ENCODE measurements at places on chromosomes 13 and 19.

DNA sequence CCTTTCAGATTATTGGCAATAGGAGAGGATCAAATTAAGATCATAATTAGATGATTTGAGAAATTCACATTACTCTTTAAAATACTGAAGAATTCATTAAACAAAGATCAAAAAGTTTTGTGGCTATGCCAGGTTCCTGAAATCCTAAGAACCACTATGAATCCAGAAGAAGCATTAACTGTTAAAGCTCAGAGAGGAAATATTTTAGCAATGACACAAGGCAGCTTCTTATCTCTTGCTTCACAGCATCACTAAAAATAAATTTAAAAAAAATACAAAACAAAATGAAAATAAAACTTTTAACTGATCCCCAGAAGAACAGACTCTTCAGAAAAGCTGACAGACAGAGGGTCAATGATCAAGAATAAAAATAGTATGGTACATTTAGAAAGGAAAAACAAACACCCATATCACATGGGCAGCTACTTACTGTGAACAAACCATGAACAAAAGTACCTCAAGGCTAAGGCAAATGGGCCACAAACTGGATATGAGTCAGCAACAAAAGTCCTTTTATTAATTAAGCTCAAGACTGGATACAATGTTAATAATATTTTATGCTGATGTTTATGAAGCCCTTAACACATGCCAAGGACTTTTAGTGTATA, 19.6 kb downstream of the RNF6 start:
- DNase-seq = no peak

DNA sequence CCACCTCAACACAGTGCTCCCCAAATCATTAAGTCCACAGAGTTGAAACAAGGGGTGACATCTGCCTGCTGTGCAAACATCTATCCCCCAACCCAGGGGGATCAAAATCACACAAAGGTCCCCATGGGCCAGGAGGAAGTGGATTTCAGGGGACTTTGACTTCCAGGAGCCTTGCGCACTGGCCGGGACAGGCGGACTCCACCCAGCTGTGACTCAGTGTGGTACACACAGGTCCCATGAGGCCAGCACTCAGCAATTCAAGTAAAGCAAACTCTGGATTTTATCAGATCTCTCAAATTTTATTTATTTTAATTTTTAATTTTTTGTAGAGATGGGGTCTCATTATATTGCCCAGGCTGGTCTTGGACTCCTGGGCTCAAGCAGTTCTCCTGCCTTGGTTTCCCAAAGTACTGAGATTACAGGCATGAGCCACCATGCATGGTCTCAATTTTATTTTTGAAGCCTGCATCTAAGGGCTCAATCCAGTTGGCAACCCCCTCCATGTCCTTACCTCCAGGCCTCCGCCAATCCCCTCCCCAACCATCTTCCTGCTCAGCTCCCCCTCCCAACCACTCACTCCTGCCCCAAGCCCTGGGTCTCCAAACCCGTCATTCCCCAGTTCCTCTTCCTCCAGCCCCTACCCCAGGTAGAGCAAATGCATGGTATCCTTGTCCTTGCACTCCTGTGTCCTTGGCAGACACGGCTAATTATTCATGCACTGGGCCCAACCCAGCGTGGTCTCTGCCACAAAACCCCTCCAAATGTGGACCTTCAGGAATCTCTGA, 18.2 kb downstream of the ARHGAP33 start:
- no peak for DNase-seq

DNA sequence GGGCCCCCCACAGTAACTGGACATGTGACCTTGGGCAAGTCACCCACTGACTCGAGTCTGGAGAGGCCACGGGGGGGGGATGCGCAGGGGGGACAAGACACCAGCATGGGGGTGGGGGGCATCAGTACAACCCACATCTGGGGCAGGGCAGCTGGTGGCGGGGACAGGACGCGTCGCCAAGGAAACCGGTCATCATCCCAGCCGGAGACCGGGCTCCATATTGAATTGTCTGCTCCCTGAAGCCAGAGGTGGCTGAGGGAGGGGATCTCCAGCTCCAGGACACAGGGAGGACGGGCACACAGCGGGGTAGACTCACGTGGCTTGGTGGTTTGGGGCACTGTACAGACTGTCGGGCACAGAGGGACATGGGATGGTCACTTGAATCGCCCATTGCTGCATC, 11.4 kb downstream of the ONECUT3 start:
- DNase-seq = no peak

DNA sequence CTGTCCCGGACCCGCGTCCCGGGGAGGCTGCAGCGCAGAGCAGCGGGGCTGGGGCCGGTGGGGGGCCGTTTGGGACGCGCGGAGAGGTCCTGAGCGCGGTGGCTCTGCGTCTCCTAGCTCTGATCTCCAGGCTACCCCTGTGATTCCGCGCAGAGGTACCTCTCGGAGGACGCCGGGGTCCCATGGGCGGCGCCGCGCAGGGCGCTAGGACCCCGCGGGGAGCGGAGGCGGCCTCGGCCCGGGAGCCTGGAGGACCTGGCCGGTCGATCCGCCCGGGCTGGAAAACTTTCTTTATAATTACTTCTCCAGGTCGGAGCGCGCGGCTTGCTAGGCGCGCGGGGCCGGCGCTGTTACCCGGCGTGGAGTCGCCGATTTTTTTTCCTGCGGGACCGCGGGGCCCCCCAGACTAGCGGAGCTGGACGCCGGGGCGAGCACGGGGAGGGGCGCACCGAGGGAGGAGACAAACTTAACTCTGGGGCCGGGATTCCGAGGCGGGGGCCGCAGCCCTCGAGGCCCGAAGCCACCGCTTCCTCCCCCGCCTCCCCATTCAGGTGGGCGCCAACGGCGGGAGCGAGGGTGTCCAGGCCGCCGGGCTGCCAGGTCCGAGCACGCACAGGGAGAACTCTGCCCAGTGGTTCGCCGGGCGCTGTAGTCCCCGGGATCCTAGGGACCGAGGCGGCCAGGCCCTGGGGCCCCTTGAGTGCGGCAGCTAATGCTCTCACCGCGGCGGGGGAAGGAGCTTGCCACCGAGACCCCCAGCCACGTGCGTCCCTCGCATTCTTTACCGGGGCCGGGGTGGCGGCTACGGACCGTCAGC, 848 bp upstream of the CEBPA start:
- no peak for DNase-seq

GRCh38 chr13:97359181-97360057, 74.5 kb upstream of the RAP2A start:
- no peak for DNase-seq

DNA sequence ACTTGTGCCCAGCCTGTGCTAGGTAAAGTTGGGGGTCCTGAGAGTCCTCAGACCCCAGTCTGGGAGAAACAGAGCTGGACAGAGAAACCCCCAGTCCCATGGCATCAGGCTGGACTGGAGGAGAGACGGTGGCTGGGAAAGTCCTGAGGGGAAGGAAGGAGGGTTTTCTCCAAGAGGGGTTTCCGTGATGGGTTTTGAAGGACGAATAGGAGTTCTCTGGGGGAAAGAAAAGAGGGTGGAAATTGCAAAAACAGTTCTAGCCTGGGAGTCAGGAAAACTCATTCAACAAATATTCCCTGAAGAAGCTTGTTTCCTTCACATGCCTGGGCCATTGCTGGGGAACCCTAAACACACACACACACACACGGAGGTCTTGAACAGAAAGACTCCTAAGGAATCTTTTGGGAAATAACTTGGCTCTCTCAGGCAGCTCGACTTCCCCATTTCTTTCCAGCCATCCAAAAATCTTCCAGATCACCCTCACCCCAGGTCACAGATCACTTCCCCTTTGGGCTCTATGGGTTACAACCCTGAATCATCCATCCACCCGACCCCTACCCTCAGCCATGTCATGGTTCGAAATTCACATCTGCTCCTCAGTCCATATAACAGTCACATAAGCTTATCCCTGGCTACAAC, 47.5 kb downstream of the COLGALT1 start:
- no peak for DNase-seq

DNA sequence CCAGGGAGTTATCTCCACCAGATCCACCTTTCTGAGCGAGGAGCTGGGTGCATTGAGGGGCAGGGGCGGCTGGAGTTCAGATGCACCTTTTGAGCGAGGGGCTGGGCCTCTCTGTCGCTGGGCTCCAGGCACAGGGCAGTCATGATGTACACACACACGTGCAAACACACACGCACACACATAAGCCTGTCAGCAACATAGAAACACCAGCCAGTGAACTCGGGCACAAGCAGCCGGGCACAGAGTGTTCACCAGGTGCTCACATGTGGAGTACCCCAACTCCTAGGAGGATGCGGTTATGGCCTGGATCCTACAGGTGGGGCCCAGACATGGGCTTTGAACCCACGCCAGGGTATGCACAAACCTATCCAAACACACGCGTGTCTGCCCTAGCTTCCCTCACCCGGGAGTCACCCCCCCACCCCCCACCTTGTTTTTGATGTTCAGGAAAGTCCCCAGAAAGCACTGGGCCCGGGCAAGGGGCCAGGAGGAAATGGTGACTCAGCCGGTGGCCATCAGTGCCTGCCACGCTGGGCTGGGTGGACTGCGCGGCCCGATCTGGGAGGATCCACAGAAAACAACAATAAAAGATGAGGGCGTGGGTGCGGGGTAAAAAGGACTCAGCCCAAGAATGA, 13.3 kb downstream of the ARRDC2 start:
- DNase-seq = no peak

GRCh38 chr13:27919659-27919933, 204 bp upstream of the PDX1 start:
- DNase-seq = no peak

DNA sequence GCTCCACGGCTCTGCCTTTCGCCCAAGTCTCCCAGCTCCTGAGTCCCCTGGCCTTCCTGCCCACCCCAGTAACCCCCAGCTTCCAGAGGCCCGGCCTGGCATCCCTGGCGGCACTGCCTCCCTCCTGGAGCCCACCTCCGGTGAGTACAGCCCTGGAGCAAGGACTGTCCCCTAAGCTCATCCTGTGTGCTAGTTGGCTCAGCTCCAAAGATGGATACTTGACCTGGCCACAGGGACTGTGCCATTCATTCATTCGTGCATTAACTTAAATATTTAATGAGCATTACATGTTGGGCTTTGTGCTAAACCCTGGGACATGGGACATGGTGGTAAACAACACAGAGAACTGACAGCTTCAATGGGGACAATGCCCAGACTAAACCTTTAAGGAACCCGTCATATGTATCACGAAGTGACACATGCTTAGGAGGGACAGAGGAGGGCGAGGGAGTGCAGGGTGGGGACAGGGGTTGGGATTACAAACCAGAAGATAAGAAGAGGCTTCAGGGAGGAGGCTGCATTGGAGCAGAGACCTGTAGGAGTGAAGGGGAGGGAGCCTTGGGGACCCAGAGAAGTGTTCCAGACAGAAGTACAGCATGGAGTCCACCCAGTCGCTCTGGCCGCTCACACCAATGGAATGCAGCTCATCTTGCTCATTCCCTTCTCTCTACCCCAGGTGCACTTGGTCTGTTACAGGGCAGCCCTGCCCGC, 6.9 kb upstream of the OVOL3 start:
- DNase-seq = no peak

DNA sequence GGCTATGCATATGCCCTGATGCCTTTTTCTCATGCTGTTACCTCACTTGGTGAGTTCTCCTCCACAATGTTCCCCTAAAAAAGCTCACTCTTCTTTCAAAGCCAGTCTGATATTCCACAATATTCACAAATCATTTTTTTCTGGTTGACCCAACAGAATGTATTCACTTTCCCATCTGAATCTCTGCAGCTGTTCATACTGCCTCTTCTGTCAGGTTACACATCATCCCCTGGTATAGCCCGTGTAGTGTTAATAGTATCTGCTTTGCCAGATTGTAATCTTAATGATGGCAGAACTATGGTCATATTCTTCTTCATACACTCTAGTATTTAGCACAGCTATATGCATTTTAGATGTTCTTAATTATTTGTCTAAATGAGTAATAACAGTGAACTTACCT, 544.3 kb downstream of the EFNB2 start:
- DNase-seq = no peak

DNA sequence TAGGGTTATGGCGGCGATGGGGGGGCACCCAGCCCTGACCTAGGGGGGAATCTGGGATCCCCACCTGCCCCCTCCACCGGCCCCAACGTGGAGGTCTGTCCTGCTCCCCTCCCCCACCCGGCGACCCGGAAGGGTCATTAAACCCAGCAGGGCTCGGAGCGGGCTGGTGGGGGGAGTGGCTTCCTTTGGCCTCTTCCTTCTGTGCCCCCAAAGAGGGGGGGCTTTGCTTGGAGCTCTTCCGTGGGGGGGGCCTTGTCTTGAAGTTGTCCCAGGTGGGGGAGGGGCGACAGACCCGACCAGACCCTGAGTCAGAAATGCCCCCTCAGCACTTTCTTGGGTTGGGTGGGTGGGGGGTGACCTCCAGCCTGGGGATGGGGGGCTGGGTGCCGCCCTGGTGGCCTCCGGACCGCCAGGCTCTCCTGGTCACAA, 1.5 kb downstream of the ARID3A start:
- no peak for DNase-seq

- DNase-seq = no peak
Observed at GRCh38 chr13:72384879-72385278, 342.6 kb downstream of the MZT1 start.

- DNase-seq = no peak
Observed at GRCh38 chr13:98942485-98942884, 35.4 kb downstream of the DOCK9 start.

- no peak for DNase-seq
Observed at GRCh38 chr13:114288157-114288591, 6.8 kb downstream of the UPF3A start.

- no peak for DNase-seq
Observed at GRCh38 chr13:40592035-40592434, 74.4 kb downstream of the FOXO1 start.

- no peak for DNase-seq
Observed at GRCh38 chr13:50401721-50402465, 386.6 kb downstream of the KCNRG start.

DNA sequence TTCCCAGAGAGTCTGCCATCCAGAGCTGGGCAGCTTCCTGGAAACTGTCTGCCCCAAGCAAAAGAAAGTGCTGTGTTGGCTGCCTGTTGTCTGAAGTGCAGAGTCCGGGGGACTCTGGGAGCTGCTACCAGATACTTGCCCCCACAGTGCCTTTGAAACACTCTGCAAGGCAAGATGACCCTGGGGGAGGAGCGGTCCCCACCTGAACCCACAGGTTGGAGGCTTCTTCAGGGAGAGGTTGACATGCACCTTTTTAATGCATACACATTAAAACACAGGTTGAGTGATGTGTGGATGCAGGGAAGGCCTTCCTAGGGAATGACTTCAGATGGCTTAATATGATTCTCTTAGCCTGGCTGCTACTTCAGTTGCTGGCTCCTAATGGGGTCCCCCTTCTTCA, 479.5 kb downstream of the ZNF536 start:
- no peak for DNase-seq

- no peak for DNase-seq
Observed at GRCh38 chr13:31227870-31228269, 28.1 kb downstream of the B3GLCT start.

Measured in omental fat pad (tissue), 4 donors.